ENCODE measurements at places on chromosomes 2 and 18. TPM values are rescaled to one million over a fixed set of nuclear protein-coding genes. Genes with fewer than 3 reads are reported as not detected.

DNA sequence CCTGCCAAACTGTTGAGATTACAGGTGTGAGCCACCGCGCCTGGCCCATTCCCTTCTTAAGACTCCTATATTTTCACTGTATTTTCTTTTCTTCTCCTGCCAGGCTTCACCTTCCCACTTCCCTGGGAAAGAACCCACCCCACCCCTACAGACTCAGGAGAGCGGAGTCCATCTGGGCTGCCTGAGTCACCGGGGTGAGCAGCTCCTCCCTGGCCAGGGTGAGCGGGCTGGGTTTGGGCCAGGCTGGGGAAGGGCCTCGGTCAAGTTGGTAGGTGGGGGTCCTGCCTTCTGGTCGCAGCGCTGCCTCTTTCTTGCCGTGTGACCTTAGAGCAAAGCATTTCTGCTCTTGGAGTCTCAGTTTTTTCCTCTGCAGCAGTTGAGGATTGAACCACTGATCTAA lies 2.1 kb upstream of the GAREM2 start:
- no peak for DNase-seq

DNA sequence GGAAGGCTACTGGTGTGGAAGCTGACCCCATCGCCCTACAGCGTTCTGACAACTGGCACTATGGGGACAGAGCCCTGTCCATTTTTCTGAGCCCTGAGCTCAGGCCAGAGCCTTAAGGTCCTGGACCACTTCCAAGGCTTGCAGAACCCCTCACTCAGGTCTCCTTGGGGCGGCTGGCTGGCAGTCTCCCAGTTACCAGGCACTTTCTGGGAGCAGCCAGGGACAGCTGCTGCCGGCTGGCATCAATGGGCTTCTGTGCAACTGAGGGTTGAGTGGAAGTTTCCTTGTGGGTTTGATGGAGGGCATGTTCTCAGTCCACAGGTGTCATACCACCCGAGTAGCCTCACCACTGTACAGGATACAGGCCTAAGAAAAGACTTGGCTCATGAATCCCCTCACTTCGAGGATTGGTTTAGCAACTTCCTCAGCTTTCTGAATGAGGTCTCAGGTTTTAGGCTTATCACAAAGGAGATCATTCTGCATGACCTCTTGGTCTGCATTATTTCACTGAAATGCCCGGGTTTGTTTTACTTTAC lies 27.4 kb upstream of the WIPF1 start:
- no peak for DNase-seq

Gene LYG2
- total RNA-seq: not detected

- DNase-seq: no peak
Observed at GRCh38 chr2:223108351-223109050, 56.5 kb downstream of the KCNE4 start.

GRCh38 chr18:13380691-13381070 lies 162.1 kb downstream of the LDLRAD4 start:
- no peak for DNase-seq

DNA sequence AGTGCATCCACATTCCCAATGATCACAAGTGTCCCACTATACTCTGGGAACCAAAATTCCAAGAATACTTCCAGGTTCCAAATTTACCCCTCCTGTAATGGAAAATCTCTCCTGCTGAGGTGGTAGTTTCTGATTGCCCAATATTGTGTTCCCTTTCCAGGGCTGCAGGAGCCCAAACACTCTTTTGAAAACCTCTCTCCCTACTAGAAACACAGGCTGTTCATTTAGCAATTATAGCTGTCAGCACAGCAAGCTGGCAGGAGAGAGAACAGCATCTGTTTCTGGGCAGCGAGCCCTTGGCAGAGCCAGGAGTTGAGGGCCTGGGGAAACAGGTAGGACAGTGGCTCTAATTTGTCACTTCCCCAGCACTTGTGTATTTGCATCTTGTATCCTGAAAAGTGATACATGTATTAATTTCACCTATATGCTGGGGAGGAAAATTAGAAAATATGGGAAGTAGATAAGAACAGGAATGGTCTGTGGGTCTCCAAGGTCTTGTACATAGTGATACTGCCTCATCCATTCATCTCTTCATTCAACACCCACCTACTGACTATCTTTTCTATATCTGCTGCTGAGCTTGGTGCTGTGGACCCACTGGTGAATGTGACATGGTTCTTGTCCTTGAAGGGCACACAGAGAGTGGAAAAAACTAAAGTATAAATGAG lies 16.9 kb upstream of the PAIP2B start:
- no peak for DNase-seq

DNA sequence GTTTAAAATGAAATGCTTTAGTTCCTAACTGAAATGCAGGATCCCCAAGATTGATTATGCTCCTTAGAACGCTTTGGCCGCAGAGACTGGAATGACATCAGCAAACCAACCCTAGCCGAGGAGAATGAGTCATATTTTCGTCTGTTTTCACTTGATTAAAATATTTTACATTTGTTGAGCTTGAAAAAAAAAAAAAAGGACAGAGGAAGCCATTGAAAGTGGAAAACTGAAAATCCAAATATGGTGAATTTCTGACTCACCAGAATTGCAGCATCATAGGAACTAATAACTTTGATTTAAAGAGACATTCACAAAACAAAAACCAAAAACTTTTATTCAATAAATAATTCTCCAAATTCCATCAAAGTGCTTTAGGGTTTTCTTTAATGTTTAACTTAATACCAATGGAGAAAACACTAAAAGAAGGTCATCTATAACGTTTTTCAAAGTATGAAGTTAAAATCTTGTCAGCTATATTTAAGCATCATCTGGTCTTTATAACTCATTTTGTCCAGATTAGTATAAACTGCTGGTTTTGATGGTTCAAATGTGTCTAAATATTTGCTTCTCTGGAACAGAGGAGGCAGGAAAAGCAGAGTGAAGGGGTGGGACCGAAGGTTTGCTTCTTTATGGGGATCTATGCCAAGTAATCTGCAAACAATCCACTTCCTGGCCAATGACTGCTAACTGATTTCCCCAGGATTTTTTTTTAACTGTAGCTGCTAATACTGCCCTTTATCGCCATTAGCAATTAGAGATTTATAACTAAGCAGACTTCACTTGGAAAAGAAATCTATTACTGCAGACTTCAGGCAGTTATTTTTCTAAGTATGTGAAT lies 30.9 kb upstream of the COL5A2 start:
- peak; percentile 94 for DNase-seq

DNA sequence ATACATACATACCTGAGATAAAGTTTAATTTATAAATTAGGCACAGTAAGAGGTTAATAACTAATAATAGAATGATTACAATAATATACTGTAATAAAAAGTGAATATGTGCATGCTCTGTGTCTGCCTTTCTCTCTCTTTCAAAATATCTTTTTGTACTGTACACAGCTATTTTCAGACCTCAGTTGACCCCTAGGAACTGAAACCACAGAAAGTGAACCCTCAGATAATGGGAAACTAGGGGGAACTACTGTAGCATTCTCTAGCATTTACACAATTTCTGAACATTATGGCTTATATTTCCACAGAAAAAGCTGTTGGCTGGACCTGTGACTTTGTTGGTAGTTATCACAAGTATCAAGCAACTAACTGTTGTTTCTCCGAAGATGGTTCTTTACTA lies 25.9 kb downstream of the WDR75 start:
- DNase-seq: no peak

GRCh38 chr2:201500534-201500933 lies 49.0 kb downstream of the STRADB start:
- peak; percentile 13 for DNase-seq

DNA sequence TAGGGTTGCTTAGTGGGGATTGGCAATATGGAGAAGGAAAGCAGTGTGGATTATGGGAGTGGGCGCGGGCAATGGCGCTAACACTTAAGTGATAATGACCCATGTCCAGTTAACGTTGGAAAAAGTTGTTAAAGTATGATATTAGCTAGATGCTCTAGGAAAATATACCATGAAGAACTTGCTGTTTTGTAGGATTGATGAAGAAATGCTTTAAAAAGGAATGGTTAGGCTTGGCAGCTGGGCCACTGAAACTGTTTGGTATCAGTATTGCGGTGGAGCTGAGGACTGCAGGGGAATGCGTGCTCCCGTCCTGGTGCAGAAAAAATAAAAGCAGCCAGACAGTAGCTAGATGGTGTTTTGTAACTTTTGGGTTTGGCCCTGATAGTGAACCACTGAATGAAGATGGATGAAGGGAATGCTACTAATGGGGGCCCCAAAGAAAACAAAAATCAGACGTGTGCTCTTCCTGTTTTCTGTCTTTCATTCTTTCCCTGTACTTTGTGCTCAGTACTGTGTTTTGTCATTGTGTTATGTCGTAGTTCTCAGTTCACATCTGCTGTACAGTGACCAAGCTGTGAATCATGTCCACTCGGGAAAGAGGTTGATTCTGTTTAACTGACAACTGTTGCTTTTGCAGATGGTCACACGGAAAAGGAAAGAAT lies 999 bp downstream of the INSIG2 start:
- peak; percentile 21 for DNase-seq

Gene TEX51
- total RNA-seq: not detected

- peak; percentile 28 for DNase-seq
Observed at GRCh38 chr2:84395820-84396219, 63.3 kb downstream of the SUCLG1 start.

DNA sequence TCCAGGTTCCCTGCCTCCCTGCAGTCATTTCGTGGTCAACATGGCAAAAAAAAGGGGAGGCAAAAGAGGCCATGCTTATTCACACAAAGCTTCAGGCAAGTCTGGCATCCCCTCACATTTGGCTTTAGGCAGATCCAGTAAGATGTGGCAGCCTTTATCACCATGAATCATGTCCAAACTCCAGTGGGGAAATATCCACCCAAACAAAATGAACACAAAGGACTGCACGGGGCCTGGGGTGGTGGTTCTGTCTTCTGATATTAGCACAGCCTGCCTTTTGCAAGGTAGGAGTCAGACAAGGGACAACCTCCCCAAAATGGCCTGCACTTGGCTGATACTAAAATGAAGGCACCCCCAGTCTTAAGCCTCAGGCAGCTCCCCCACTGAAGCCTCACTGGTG lies 129.9 kb downstream of the ZBTB7C start:
- no peak for DNase-seq

DNA sequence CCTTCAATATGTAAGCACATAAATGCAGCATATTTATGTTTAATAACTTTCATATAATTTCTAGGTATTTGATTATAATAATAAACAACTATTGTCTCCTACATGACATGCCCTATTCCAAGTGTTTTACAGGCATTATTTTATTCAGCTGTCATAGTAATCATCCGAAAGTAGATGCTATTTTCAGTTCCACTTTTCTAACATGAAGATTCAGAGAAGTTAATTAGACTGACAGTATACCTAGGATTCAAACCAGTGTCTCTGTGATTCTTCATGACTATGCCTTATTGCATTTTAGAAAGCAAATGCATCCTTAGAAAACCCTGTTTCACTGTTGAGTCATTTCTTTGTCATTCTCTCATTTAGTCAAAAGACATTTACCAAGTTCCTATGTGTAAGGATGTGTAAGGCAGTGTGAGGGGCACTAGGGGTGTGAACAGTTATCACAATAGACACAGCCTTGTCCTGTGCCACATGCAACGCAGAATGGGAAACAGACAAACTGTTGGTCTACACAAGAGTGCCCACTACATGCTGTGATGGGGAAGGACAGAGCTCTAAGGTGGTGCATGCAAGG lies 79.8 kb downstream of the DTNA start:
- no peak for DNase-seq

Gene ABHD1
- total RNA-seq: 2.2 TPM

DNA sequence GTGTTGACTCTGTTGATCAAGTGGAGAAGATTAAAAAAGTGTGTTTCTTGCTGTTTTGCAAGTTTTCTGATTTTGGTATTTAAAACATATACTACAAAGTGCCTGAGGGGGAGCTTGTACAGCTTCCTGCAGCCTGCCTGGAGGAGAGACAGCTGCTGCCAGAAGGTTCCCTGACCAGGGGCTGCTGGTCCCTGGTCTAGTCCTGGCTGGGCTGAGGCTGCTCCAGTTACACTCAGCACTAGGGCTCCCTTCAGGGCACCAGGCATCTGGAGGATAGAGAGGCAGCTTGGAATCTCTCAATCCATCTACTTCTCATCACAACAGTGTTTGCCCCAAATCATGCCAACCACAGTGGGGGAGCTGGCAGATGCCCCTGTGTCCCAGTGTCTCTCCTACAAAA lies 4.8 kb downstream of the MC2R start:
- DNase-seq: no peak

- no peak for DNase-seq
Observed at GRCh38 chr2:106343274-106343673, 124.9 kb downstream of the RGPD3 start.

DNA sequence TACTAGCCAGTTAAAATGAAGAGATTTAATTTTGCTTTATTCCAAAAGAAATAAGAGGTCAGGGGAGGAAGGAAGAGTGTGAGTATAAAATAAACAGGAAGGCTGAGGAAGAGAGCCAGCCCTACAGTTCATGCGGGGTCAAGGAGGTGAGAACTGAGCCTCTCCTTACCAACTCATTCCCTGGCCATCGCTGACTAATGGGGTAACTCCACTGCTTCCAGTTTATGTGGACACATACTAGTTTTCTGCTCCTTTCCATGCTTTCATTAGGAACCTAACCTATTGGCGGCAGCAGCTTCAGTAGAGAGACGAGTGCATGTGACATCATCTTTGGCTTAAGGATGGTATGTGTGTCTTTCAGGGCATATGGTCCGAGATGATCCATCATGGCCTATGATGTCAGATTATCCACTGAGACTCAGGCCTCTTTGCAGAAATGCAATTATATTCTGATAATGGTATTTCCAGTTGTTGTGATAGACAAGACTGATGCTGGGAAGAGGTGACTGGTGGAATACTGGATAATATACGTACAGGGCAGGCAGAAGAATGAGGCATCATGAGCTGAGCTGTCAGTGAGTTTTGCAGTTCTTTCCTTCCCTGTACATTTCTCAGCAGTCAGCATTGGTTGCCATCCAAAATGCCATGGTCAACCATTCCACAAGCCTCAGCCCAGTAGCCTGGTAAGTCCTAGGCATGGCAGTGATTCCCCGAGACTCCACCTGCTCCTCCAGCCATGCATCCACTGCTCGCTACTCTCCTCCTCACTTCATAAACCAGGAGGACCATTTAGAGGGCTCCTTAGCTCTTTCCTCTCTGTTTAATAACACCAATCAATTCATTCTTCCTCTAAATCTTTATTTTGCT lies 184.6 kb upstream of the OSR1 start:
- no peak for DNase-seq

GRCh38 chr18:46518438-46518837 lies 138.6 kb downstream of the LOXHD1 start:
- no peak for DNase-seq

Gene DSC1
- not detected for total RNA-seq

Gene CLEC4F
- total RNA-seq: not detected

Gene FNDC4
- total RNA-seq: 13.4 TPM

GRCh38 chr18:50802141-50802540 lies 17.7 kb downstream of the MRO start:
- DNase-seq: no peak

Gene HOXD8
- 11.6 TPM for total RNA-seq

DNA sequence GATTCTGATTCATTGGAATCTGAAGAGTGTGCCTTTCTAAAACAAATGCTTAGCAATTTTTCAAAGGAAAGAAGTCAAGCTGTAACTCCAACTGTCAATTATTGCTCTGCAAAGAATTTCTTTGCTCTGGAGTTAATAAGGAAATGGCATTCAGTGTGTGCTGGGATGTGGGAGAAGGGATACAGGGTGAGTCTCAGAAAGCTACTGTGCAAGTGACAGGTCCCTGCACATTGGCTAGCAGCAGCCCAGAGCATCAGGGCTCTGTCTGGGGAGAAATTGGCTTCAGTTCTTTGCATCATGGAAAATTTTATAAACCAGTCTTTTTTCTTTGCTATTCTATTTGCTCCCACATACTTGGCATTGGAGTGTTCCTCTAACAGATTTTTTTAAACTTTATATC lies 1.1 kb upstream of the SYT4 start:
- no peak for DNase-seq
